Suppressor macrophage treated with lipopolysaccharide for 1 hour (primary cell): ENCODE measurements at places on chromosomes 1 and 21.

DNA sequence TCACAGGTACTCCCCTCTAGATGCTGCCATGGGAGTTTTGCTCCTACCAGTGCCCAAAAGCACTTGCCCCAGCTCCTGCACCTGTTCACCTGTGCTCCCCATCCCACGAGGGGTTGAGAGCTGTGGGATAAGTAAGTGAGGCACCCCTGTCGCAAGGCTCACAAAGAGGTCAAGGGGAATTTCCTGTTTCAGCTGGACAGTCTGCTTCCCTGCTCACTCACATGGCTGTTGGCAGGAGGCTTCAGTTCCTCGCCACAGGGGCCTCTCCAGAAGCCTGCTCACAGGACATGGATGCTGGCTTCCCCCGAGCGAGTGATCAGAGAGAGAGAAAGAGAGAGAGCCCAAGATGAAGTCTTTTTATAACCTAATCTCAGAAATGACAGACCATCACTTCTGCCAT is 8.7 kb upstream of the NCMAP start:
- no peak for DNase-seq

GRCh38 chr1:84851839-84852238 is 41.2 kb downstream of the LPAR3 start:
- DNase-seq: peak; percentile 53

DNA sequence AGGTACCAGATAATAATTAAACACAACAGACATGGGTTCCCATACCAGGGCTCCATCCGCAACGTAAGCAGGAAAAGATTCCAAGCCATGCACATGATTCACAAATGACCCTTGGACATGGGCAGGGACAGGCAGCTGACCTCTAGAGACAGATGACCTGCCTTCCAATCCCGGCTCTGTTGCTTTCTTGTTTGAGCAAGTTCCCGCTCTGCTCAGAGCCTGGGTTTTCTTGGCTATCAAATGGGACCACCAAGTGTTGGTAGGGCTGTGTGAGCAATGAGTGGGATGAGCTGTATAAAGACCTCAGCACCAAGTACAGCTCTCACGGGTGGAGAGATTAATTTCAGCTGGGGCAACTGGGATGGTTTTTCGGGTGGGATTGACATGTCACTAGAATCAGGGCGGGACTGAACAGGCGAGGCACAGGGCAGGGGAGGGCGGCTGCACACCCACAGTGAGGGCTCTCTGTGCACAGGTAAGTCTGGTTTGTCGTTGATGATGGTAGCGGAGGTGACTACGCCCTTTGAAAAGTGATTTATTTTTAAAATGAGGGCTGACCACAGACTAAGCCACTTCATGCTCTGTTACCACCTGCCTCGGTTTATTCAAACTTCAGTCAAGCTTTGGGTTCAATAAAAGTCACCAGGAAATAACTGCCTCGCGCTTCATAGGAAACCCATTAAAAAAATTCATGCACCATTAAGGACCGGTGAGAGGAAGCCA is 57.5 kb upstream of the IFFO2 start:
- no peak for DNase-seq

DNA sequence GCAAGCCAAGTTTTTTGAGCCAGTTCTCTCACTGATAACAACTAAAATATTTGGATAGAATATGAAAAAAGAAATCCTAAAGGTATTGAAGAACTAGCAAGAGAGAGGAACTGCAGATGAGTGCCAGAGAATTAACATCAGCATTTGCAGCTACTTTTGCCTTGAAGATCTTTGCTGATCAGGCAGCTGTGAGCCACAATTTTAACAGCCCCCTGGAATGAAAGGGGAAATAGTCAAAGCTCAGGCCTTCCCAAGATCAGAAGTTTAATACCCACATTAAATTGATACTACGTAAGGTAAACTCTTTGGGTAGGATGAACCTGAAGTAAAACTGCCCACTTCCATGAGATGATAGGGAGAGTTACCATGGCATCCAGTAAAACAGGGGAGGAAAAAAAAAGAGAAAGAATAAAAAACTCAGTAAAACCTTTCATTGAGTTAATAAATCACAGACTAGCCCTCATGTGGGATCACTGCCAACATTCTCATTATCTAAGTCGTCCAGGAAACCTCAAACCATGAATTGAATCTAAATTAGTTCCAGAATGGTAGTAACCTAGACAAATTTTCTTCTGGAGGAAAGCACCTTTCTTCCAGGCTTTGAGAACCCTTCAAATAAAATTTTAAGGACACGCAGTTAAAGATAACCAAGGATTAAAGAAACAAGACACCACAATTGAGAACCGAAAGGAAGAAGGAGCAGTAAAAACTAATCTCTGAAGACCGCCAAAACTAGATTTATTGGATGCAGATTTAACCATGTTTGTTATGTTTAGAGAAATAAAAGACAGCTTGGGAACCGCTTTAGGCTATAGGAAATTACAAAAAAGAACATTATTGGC is 28.3 kb downstream of the SCP2 start:
- DNase-seq: no peak

DNA sequence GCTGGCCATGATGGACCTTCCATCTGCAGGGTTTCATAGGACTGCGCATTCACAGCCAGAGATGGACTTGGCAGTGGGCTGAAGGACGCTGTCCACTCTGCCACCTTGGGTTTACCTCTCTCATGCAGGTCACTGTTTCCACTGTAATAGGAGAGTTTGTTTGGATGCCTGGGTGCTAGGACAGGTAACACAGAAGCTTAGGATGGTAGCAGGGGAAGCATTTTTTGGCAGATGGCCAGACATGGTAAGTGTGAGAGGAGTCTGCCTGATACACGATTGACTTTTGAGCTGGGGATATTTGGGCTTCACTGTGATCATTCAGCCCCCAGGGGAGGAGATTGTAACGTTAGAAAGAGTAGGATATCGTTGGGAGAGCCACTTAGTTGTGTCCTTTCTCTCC is 11.8 kb downstream of the PSEN2 start:
- DNase-seq: no peak

- no peak for DNase-seq
Observed at GRCh38 chr1:243786531-243786930, 63.5 kb downstream of the AKT3 start.

- no peak for DNase-seq
Observed at GRCh38 chr1:4170548-4171340, 270.7 kb upstream of the C1orf174 start.

GRCh38 chr1:109543283-109543987 is 3.8 kb downstream of the GPR61 start:
- no peak for DNase-seq

DNA sequence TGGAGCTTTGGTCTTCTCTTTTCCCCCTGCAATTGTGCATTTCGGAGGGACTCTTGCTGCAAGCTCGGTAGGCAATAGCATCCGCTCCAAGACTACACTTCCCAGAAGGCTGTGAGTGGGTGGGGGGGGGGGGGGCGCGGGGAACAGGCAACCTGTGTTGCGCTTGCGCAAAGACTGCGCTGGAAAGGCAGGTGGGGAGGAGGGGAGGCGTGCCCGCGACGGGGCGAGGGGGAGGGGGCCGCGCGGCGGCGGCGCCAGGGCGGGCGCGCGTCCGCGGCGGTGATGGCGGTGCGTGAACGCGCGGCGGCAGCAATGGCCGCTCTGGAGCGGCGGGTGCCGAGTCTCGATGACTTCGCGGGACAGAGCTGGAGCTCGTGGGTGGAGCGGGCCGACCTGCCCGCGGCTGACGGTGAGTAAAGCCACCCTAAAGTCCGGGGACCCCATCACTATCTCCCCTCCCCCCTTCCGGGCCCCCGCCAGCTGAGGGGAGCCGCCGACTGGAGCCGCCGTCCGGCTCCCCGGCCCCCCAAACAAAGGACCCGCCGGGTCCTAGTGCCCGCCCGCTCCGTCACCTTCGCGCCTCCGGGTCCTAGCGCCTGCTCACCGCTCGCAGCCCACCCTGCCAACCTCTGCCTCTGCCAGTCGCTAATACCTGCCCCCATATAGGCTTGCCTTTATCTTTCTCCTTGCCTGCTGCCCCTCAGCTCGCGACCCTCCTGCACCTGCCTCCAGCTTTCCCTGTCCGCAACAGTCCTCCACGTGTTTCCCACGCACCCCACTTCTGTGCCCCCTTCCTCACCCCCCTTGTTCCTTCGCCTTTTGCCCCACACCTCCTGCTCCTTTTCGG is at the start of gene ATXN7L2:
Gene ATXN7L2 (plus strand): TSS at position 234 of the 847 bp plus-strand sequence. CDS start 49 bp downstream, at position 283.
- DNase-seq: peak; percentile 96

DNA sequence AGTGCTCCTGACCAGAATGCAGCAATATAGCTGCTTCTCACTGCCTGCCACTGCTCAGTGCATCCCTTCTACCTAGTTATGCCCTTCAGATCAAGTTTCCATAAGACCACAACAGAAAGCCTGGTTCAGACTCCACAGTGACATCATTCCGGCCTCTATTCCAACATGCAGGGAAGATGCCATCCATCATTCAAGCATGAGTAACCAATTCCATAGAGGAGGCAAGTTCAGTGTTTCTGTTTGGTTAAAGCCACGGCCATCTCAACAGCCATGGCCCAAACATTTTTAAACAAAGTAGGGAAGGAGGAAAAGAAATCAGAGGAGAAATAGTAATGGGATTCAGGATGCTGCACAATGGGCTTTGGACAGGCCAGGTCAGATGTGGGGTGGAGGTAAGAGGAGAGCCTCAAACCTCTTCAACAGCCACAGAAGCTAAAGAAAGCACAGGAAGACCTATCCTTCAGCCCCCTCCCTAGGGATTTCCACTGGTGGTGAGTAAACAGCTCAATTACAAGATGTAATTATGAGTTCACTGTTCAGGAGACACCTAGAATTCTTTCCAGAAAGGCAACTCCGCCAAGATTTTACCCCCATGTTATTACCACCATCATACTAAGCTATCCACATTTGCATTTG is 484.9 kb downstream of the SETD4 start:
- DNase-seq: no peak

DNA sequence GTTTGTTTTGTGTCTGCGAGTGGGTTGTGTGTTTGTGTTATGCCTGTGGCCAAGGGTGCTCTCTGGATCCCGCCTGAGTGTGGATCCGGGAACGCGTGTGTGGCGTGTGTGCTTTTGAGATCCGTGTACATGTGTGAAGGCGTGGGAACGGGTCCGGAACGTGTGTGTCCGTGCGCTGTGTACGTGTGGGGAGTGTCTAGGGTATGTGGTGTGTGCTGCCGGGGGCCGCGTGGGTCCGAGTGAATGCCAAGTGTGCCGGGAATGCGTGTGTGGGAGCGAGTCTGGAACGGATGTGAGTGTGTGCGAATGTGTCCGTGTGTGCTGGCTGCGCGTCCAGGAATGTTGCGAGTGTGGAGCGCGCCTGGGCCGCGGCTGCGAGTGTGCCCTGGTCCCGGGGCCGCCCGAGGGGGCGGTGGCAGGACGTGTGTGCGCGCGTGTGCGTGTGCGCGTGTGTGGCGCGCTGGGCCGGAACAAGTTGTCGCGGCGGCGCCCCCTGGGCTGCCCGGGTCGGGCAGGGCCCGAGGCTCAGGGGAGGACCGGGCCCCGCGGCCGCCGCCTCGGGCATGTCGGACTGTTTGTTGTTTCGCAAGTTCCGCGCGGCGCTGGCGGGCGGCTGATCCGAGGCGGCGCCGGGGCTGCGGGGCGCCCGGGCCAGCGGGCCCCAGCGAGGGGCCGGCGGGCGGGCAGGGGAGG is 953 bp downstream of the PTPRU start:
- peak; percentile 48 for DNase-seq

- no peak for DNase-seq
Observed at GRCh38 chr1:64478594-64479470, 8.9 kb downstream of the CACHD1 start.

DNA sequence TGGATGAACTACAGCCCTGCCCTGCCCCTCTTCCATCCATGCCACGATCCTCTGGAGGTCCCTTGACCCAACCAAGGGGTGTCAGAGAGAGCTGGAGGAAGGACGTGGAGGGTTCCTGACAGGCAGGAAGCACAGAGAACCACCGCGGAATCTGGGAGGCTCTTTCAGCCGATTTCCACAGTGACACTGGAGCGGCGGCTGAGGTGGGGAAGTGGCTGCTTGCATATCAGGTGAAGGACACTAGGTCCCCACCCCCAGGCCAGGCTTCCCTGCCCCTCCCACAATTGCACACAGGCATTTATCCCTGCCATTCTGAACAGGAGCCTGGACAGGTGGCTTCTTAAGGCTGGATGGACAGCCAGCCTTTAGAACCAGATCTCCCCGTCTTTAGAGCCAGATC is 17.5 kb downstream of the LRRC71 start:
- no peak for DNase-seq

DNA sequence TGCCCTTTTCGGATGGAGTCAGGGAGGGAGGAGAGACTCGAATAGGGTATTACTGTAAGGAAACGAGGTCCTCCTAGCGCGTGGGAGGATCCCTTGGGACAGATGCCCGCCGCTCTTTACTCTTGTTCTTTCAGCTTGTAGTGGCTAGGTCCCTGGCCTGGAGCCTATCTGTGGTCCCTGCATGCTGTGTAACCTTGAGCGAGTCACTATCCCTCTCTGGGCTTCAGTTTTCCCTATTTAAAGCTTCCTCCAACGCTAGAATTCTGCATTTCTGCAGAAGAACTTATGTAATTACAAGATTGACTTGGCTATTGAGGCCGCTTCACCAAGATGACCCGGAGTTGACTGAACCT is 744 bp downstream of the MIER1 start:
- DNase-seq: no peak

DNA sequence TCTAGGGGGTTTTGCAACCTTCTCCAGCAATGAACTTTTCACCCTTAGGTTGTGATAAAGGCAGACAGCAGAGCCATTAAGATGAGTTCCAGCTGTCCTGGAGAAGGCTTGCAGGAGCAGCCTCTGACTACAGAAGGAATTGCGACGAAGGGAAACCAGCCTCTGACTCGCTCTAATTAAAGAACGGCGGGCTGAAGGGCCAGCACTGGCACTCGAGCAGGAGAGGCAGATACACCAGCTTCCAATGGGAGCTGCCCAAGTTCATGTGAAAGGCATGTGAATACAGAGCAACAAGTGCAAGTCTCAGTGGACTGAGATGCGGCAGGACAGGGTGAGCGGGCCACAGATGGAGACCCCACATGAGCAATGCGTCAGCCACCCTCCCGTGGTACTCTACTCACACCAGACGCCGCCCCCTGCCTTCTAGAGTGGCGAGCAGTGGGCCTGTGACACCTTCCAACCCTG is 15.7 kb downstream of the RCC2 start:
- DNase-seq: no peak

DNA sequence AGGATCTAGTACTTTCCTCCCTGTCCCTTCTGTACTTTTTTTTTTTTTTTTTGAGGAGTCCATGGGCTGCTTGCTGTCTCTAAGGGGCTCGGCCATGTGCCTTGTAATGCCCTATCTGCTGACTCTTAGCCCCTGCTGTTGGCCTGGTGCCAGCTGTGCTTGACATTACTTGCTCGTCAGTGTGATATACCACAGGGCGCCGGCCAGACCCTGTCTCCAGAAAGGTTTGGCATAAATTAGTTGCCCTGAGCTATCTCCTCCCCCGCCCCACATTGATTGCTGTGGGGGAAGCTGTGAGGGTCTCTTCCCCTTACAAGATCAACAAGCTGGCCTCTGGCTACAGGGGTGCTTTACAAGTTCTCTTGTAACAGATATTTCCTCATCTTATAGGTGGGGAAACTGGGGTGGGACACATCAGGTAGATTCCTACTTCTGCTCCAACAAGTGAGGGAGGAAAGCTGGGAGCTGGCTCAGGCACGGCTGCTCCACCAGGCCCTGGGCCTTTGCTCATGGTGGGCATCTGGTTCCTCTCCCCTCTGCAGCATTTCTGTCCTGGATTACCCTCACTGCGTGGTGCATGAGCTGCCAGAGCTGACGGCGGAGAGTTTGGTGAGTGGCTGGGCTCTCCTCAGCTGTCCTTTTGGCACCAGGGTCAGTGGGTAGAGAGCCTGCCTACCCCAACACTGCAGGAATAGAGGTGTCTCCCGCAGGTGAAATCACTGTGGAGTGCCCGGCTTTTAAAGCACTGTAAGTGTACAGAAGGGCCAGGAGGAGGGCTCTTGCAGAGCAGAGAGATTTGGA is 15.6 kb downstream of the STRIP1 start:
- no peak for DNase-seq
